ENCODE measurements at places on chromosomes 6 and 20.
A peak's percentile ranks its signal among the peaks of the same experiment; 100 is the strongest.

GRCh38 chr20:13286607-13287006, 65.5 kb downstream of the ISM1 start:
- DNase-seq, result no peak

- DNase-seq, result no peak
Measured at GRCh38 chr20:50182346-50182745, 8.3 kb upstream of the CEBPB start.

GRCh38 chr6:112311950-112312547, 35.1 kb upstream of the RFPL4B start:
- DNase-seq, result no peak

DNA sequence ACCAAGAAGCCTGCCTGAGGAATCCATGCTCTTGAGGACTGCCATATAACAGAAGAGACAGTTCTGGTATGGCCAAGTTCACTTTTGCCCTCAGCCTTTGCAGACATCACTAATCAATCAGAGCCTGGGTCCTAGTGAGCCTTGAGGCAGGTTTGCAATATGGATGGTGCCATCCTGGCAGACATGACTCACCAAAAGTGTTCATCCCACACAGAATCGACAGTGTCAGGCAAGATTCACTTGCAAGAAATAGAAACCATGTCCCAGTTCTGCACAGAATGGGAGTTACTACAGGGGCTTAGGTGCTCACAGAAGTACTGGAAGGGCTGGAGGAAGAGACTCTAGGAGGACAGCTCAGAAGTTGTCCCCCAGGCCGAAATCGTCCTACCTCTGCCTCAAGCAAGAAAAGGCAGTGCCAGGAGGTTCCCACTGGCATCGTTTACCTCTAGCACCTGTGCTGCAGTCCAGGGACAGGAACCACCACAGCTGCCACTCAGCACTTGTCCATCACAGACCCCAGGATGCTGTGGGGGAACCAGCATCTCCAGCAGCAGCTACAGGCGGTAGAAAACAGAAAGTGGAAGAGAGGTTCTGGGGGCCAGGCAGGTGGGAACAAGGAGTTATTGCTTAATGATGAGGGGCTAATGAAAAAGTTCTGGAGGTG, 42.6 kb upstream of the PHACTR3 start:
- DNase-seq, result no peak

DNA sequence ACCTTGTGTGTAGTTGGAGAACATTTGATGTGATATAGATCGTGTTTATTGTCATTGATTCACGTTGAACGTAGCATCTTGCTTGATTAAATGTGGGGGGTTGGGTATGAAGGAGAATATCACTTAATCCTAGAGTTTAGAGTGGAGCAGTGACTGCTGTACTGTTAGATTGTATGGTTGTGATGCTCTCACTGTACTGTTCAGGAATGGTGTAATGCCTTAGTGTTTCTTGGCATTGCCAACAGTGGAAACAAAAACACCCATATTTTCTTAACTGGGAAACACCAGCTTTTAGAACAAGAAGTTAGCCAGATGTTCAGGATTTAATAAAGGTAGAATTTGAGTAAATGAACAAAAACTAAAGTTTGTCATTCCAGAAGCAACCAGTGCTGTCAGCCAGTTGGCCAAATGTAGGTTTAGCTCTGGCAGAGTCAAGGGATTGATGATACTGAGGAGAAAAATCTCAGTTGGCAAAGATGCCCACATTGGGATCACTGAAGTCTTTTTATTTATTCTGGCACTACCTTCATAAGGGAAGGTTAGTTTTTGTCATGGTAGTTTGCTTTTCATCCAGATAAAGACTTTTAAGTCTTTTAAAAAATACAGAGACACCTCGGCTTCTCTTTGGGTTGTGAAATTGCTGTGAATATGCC, 129.9 kb downstream of the JARID2 start:
- no peak for DNase-seq

- no peak for DNase-seq
Measured at GRCh38 chr6:36978421-36979346, 7.3 kb downstream of the MTCH1 start.

DNA sequence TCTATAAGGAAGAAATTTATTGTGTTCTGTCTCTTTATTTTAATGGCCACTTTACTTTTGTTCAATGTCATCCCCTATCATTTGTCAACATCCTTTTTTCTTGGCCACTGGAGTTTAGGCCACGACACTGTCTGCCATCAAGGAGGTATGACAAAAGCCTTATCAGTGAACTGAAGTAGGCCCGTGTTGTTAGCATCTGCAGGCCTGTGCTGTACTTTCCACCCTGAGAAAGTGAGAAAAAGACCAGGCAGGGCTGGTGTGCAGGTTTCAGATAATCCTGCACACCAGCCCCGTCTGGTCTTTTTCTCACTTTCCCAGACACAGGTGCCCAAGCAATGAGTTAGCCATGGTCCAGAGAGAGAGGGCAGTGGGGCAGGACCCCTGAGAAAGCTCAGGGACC, 57.6 kb downstream of the GOPC start:
- no peak for DNase-seq

DNA sequence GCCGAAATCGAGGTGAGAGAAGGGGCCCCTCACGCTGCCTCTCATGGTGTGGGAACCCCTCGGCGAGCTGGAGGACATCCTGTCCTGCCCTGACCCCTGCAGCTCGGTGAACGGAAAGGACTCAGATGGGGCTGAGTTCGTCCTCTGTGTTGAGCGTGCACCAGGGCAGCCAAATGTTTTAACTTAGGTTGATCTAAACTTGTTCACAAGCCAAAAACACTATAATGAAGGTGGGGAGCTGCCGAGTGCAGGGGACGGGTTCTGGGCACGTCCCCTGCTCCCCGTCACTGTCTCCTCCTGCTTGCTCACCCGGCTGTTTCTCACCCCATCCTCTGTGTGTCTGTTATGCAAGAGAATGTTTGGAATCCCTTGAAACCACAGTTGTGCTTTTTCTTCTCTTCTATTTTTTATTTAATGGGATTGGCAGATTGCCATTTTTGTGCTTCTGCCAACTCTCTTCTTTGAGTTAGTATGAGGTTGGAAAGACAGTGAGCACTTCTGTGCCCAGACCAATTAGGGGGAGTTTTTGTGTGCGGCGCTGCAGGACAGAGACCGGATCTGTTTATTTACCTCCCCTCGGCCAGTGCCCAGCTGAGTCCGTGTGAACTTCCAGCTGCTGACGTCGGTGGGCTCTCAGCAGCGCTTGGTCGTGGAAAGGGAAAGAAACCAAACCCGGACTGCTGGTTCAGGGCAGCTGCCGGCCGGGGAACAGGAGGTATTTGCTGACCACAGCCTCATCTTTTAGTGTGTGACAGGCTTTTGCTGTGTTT, 158.1 kb downstream of the DTNBP1 start:
- peak; percentile 76 for DNase-seq

DNA sequence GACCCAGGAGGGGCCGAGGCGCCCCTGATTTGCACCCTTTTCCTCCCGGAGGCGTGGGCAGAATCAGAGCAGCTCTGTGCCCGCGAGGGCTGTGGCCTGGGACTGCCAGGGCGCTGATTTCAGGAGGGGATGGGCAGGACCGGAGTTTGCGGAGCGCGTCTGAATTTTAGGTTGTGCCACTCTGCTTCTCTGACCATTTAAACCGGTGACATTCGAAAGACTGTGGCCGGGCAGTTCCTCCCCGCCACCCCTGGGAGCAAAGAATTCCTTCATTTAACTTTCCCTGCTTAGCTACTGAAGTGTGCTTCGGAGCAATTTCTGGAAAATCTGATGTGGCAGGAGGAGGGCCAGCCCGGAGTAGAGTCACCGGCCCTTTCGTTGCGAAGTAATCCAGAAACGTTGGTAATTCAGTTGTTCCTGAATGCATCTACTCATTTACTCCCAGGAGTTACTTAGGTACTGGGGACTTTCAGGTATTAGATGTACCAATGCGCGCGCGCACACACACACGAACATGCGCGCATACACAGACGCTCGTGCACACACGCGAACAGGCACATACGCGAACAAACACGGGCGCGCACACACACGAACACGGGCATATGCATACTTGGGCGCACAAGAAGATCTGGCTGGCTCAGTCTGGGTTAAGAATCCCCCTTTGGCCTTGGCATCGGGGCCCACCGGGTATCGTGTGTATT, 568 bp downstream of the CCDC170 start:
- no peak for DNase-seq

GRCh38 chr6:161544801-161545480, 271.1 kb upstream of the AGPAT4 start:
- no peak for DNase-seq

DNA sequence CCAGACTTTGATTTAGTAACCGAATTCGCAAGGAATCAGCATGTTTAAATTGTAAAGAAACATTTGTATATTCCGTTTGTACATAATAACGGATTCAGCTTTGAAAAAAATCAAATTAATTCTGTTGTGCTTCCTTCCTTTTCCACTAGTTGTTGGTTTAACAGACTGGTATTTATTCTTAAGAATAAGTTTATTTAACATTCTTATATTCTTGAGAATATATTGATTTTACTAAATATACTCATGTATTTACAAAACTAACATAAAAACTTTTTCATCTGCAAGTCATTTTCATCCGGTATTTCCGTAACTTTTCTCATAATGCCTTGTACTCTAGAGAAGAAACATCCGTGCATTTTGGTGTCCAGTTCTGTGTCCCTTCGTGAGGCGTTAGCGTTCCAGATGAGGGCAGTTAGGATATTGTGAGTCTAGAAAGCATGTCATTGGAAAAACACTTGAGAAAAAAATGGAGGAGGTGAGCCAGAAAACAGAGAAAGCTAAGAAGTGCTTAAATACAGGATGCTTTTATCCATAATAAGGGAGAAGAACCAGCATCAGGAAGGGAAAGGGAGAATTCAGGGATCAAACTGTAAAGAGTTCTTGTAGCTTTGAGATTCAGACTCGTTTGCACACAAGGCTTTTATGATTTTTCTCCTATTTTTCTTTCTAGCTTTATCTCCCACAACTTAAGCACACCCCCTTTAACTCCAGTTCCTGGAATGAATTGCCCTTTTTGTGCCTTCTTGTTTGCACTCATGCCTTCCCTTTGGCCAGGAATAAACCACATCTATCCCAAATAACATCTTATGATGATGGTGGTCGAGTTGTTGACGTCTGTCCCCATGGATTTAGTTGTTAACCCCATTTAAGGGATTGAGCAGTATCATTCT, 1.8 kb downstream of the WRNIP1 start:
- no peak for DNase-seq

- DNase-seq, result no peak
Measured at GRCh38 chr6:158686311-158686710, 36.5 kb downstream of the SYTL3 start.

DNA sequence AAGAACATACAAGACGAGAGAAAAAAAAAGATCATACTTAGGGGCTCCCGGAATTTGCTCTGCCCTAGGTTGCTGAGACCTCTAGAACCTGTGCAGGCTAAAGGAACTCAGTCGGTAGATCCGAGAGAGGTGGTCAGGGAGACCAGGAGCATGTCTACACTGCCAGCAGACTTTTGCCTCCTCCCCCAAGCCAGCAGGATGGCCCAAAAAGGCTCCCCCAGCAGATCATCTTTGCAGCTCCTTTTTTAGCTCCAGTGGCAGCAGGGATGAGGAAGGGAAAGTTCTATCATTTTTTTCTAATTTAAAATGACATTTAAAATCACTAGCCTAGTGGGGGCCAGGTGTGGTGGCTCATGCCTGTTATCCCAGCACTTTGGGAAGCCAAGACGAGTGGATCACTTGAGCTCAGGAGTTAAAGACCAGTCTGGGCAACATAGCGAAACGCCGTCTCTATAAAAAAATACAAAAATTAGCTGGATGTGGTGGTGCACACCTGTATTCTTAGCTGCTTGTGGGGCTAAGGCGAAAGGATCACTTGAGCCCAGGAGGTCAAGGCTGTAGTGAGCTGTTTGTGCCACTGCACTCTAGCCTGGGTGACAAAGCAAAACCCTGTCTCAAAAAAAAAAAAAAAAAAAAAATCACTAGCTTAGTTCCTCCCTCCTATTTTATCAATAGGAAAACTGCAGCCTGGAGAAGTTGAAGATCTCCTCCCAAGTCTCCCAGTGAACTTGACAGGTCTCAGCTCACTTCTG, 69.3 kb upstream of the MYL9 start:
- DNase-seq, result no peak

Data from mesenteric fat pad (tissue), 1 donor.